ENCODE measurements at places on chromosomes 6 and 20. TPM values are rescaled to one million over a fixed set of nuclear protein-coding genes. Genes with fewer than 3 reads are reported as not detected.
A peak's percentile ranks its signal among the peaks of the same experiment; 100 is the strongest.

Gene MUC21
- not detected for total RNA-seq

DNA sequence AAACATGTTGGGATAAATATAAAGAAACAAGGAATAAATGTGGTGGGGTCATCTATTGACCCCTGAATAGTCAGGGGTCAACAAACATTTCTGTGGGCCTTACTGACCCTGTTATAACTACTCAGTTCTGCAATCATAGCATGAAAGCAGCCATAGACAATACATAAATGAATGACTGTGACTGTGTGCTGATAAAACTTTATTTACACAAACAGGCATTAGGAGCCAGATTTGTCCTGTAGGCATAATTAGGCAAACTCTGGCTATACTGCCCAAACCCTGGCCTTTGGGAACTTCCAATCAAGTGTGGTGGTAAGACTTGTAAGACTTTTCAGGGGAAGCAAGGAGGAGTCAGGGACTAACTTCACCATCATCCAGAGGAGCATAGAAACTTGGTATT lies 222.7 kb downstream of the KHDC1L start:
- no peak for DNase-seq

- no peak for DNase-seq
Measured at GRCh38 chr6:52815167-52816092, 11.8 kb upstream of the GSTA1 start.

DNA sequence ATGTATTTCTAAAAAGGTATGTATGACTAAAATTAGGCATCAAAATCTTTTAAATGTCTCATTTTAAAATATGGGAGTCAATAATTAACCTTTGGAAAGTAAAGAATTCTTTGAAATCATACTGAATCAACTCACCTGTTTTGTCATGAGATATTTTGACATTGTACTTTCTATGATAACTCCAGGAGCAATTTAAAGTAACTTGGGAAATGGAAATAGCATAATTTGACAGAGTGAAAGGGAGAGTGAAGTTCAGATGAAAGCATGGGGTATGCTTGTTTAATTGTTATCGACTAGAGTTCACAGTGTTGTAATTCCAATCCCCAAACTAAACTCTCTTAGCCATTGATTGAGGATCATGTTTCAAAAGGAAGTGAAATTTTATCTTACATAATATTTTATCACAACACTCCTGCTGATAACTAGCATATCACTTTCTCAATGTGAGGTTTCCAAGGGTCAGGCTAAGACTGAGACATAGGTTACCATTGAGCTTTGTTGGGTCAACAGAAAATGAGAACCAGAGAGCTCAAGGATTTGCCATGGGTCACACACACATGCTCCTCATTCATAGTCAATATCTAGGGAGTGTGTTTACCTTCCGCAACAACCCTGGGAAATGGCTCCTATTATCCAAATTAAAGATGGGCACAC lies 2.3 kb downstream of the GSTA1 start:
- no peak for DNase-seq

Gene SRMS
- 0.52 TPM for total RNA-seq

Gene CST9L
- not detected for total RNA-seq

GRCh38 chr6:137740091-137740755 lies 126.8 kb upstream of the TNFAIP3 start:
- no peak for DNase-seq

Gene RPS6KA2
- 18.7 TPM for total RNA-seq

- no peak for DNase-seq
Measured at GRCh38 chr20:34925981-34926380, 29.6 kb downstream of the GSS start.

- no peak for DNase-seq
Measured at GRCh38 chr6:19833947-19834346, 3.2 kb upstream of the ID4 start.

DNA sequence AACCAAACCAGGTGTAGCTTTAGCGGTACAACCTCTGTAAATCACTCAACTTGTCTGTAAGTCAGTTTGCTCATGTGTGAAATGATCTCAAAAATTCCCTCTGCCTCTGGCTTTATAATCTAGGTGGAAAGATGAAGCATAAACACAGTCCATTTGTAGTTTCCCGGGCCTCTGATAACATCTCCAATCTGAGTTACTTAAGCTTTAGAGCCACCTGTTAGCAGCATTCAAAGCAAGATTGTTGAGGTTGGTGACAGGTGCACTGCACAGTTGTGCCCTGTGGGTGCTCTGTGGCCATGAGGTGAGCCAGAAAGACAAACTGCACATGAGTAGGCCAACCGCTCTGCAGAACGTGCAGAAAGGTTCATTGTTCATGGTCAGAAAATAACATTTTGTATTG lies 53.7 kb downstream of the MOCS1 start:
- DNase-seq: no peak

DNA sequence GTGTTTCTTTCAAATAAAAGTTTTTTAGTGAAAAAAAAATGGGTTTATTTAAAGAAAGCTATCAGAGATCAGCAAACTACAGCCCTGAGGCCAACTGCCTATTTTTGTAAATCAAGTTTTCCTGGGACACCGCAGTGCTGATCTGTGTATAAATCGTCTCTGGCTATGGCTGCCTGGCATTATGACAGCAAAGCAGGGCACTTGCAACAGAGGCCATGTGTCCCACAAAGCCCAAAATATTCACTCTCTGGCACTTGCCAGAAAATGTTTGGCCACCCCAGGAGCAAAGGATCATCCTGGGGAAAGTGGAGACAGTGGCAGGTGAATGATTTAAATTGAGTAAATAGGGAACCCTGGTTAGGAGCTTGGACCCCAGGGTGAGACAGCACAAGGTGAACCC lies 291.6 kb downstream of the PREX1 start:
- no peak for DNase-seq

DNA sequence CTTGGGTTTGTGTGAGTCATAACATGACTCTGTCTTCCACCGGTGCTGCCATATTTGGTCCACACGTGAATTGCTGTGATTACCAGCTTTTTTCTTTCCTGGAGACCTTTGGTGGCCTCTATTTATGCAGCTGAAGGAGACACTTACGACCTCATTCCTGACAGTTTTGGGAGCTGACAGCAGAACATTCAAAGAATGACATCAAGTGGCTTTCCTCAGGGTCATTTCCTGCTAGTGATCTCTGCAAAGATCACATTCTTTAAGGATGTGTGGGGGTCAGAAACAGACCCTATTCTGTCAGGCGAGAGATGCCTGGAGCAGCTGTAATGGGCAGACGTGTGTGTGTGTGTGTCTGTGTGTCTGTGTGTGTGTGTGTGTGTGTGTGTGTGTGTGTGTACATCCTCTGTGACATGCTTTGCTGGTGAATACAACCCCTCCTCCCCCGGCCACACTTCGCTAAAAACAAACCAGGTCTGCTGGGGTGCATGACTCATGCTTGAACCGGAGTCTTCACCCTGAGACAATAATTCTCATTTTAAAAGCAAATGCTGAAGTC lies 115.6 kb downstream of the TMEM170B start:
- DNase-seq: no peak

Gene NKAPL
- total RNA-seq: 2.8 TPM

DNA sequence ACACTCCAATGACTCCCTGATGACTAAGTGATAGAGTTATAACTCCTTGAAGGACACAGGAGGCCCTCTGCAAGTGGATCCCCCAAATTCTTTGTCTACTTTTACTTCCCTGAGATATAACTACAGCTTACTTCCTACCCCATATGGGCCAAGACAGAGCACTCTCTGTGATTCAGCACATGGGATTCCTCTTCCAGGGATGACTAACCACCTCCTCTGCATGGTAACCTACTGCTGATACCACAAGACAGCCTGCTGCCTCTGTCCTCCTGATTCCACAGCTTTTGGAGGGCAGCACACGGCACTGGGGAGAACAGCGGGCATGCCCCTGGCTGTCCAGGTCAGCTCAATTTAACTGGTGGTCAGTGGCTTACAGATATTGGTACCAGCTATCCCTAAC lies 675.7 kb upstream of the AGPAT4 start:
- no peak for DNase-seq

DNA sequence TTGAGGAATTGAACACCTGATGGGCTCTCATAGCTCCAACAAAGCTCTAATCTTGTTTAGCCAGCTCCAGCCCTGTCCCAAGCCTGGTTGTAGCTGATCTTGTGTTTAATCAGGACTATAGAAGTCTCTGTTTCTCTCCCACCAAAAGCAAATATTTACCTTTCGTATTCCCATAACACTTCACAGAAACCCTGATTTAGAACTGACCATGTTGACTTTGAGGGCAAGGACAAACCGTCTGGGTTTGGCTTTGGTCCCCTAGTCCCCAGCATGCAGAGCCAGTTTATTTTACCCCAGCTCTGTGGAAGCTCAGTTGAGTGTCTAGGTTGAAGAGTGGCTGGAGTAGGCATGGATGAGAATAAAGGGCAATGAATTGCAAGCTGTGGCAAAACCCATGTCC lies 18.0 kb upstream of the SIM1 start:
- DNase-seq: no peak

DNA sequence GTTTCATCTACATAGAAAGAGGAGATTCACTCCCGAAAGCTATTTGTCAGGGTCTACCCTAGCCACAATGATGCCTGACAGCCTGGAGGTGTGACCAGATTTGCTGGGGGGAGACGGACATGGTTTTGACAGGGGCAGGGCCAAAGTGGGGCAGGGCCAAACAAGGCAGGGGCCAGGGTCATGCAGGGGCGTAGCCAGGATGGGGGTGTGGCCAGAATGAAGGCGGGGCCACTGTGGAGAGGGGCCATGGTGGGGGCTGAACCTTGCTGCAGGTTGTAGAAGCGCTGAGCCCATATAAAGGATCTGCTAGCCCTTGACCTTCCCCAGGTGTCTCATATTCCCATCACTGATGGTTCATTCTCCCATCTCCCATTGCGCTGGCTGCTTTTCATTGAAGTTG lies 184.1 kb upstream of the SULF2 start:
- no peak for DNase-seq

DNA sequence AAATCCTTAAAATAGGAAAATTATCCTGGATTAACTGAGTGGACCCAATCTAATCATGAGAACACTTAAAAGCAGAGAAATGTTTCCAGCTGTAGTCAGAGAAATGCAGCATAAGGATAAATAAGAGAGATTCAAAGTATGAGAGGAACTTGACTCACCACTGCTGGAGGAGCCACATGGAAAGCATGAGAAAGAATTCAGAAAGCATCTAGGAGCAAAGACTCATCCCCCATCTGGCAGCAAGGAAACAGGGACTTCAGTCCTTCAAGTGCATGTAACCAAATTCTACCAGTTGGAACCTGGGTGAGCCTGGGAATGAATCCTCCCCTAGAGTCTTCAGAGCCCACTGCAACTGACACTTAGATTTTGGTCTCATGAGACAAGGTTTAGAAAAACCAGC lies 33.7 kb downstream of the RNF146 start:
- DNase-seq: no peak

Gene ADGRF4
- 2.6 TPM for total RNA-seq

- DNase-seq: no peak
Measured at GRCh38 chr6:106309766-106310373, 15.7 kb downstream of the ATG5 start.

GRCh38 chr20:36121981-36122930 lies 32.3 kb upstream of the EPB41L1 start:
- DNase-seq: peak; percentile 92

- DNase-seq: no peak
Measured at GRCh38 chr20:33172781-33173180, 4.8 kb downstream of the BPIFA2 start.

- no peak for DNase-seq
Measured at GRCh38 chr6:159074120-159074684, 29.4 kb upstream of the TAGAP start.

DNA sequence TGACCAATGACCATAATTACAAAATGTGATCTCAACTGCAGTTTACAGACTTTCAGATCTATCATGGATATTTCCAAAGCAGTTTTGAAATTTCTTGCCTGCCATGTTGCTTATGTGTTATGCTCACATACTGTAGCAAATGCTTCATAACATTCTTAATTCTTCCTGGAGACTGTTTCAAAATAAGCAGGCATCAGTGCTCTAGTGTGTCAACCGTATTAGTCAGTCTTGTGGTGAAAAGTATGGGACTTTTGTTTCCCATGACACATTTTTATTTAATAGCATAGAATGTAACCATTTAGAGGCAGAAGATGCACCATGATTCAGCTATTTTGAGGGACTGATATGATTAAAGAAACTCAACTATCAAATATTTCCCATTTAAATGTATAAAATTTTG lies 1.7 kb downstream of the POPDC3 start:
- DNase-seq: no peak

DNA sequence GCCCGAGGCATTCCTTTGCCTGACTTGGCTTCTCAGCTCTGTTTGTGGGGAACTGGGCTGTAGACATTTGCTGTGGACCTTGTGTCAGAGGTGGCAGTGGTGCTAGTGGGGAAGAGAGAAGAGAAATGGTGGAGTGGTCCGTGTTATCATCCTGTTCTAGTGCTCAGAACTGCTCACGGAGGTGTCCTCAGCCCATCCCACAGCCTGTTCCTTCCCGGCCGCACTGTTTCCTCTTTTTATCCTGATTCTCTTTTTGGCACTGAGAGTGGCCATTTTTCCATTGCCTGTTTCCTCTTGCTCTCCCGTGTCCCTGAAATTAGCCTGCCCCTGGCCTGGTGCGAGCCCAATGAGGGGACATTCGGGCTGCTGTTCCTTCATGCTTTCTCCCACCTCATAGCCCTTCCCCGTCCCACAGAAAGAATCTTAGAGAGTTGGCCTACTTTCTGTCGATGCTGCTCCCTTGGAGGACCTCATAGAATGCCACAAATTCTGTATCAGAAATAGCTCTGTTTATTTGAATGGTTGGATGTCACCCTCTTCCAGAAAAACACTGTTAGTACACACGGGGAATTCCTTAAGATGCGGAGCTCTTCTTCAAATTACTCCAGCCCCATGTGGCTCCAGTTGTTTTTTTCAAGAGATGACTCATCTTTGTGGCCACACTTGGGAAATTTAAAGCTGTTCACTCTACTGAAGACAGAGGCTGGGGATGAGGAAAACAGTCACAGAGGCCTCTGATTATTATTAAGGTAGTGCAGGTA lies 26.1 kb downstream of the FARS2 start:
- DNase-seq: no peak

GRCh38 chr20:50386641-50386960 lies 123.6 kb upstream of the PTPN1 start:
- DNase-seq: no peak

DNA sequence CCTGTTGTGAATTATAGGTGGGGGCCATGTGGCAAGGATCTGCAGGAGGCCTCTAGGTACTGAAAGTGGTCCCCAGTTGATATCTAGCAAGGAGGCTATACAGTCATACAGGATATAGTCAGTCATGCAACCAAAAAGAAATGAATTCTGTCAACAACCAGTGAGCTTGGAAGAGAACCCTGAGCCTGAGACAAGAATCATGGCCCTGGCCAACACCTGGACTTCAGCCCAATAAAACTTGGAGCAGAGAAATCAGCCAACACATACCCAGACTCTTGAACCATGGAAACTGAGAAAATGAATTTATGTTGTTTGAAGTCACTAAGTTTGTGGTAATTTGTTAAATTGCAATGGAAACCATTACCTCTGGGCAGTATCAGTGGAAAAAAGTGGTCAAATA lies 370.2 kb downstream of the KIF16B start:
- DNase-seq: no peak

Gene SLC35D3
- total RNA-seq: 0.92 TPM

Gene POLR3F
- 5.3 TPM for total RNA-seq
